ENCODE measurements at places on chromosomes 5 and 9.

DNA sequence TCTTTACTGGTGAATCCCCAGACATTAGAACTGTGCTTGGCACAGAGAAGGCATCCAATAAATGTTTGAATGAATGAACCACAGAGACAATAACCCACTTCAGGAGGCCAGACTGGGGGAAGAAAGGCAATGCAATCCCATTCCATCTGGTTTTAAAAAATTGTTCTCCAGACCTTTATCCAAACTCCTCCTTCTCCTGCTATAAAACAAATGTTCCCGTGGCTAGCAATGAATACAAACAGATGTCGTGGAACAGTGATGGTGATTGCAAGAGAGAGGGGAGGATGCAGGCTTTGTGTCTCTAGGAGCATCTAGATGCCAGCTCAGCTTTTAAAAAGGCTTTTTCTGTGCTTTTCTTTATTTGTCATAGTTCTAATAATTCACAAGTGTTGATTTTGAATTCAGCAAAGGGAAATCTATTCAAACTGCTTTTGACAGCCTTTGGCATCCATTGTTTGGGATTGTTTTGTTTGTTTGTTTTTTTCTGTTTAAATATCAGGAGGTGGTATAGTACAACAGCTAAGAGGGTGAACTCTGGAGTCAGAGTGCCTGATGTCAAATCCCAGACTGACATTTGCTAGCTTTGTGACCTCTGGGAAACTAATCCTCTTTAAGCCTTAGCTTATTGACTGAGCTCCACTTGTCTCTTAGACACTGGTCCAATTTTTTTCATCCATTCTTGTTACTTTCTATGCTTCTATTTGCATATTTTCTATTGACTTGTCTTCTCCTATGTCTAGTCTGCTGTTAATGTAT is 59.1 kb downstream of the TNFSF15 start:
- no peak for DNase-seq

DNA sequence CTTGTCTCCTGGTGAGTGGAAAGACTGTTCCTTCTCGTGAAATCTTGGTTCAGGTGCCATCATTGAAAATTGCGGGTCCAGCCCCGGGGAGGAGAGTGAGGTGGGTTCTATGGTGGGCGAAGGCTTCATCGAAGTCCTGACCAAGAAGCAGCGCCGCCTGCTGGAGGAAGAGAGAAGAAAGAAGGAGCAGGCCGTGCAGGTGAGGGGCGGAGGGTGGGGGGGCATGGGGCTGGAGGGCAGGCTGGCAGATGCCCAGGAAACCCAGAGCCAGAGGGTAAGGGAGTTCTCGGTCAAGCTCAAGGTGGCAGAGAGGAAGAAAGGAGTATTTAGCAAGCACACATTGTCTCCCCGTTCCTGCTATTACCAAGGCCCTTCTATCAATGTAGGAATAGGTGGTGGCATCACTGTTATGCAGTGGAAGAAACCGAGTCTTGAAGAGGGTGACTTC is 24.3 kb upstream of the POMT1 start:
- DNase-seq, result peak; percentile 33

DNA sequence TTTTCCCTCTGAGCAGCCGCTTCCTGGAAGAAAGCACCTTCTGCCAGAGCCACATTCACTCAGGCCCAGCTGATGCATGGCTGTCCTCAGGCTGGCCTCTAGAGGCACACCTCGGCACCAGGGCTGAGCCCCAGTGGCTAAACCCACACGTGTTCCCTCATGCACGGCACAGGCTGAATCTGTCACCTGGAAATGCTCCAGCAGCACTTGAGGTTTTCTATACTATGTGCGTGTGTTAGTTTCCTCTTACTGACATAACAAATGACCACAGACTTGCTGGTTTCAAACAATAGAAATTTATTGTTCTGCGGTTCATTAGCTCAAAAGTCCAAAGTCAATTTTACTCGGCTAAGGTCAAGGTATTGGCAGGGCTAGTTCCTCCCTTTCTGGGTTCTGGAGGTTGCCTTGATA is 141.4 kb downstream of the LRRC70 start:
- peak; percentile 73 for DNase-seq

DNA sequence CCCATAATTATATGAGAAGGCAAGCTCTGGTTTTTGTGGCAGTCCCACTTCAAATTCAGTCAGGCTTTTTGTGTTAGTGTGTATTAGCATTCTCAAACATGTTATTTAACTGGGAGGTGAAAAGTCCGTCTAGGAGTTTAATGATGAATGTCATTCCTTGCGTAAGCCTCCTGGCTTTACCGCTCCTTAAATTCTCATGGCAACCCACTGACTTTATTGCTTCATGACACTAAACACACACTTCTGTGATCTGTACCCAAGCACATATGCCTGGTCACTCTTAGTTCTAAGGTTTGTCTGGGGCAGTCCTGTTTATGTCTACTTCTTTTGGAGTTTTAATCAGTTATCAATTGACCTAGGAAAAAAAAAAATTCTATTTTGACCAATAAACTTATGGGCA is 677.9 kb upstream of the DMAC1 start:
- DNase-seq, result no peak

GRCh38 chr9:68599826-68600225 is 59.1 kb upstream of the TMEM252 start:
- no peak for DNase-seq

DNA sequence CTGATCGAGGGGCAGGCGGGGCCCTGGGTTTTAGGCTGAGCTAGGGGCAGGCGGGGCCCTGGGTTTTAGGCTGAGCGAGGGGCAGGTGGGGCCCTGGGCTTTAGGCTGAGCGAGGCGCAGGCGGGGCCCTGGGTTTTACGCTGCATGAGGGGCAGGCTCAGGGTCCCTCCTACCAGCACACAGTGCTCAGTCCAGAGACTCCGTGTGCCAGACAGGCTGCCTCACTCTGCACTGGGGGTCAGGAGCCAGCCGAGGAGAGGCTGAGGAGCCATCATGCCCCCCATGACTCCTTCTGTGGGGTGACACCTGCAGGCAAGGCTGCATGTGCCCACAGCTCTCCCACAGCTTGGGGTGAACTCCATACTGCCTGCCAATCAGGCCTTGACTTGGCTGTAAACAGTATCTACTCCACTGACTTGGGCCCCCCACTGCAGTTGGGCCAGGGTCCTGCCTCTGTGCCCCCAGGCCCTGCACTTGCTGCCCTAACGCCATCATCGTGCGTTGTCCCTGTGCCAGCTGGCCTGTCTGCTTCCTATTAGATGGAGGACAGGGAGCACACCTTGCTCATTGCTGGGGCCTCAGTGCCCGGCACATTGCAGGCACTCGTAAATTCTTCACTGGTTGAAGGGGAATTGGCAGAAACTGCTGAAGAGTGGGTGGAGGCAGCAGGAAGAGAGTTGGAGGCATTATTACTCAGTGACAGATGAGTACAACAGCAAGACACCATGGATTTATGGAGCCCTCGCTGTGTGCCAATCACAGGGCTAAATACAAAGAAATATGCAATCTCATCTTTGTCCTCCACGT is 78.6 kb downstream of the AMBP start:
- no peak for DNase-seq

DNA sequence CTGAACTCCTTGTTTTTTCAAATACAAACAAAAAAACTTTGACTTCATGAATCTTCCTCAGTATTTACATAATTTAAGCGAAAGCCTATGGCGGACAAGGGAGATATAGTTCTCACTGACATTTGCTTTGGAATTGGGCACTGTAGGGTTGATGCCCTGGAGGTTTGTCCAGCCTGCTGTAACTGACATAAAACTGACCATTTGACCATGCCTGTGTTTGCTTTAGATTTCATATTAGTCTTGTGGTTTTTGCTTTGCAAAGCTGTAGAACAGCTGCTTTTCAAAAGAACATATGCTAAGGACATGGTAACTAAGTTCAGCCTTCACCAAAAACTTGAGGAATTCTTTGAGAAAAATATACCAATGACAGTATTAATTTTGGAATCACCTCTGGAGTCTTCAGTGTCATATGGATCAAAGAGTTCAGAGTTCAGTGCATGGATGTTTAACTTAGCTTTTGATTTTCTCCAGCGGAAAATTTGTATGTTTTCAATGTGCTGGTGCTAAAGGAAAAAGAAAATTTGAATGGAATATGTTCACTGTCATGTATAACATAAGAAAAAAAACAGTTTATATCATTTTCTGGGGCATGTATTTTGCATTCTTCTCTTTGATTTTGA is 1013.1 kb downstream of the NR2F1-AS1 start:
- no peak for DNase-seq

DNA sequence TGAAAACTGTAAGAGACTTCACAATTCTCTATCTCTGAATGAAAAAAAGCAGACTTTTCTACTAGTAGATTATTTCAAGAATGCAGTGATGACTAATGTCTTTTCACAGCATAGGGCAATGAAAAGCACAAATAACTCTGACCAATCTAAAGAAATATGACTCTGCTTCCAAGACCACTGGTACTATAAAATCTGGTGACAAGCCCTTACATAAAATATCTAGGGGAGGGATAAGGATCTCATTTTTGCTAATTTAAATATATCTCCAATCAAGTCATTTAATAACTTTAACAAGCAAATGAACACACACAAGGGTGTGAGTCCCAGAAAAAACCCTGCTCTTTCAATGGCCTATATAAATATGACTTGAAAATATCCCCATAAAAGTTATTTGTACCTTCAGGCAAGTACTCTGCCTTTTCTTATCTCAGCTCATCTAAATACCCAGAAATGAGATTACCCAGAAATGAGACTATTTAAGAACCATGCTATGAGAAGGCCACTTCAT is 105.2 kb downstream of the GNAQ start:
- no peak for DNase-seq

DNA sequence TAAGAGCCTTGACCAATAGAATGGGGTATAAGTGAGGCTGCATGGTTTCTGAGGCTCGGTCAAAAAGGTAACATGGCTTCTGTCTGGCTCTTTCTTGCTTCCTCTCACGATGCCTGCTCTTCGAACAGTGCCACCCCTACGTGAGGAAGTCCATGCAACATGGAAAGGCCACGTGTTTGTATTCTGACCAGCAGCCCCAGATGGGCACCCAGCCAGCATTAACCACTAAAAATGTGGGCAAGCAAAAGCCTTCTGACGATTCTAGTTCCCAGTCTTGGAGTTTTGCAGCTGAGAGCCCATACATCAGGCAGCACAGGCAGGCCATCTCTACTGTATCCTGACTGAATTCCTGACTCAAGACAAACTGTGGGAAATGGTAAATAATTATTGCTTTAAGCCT is 24.2 kb upstream of the NREP start:
- DNase-seq, result peak; percentile 53
